ENCODE measurements at places on chromosomes 6 and 20.

DNA sequence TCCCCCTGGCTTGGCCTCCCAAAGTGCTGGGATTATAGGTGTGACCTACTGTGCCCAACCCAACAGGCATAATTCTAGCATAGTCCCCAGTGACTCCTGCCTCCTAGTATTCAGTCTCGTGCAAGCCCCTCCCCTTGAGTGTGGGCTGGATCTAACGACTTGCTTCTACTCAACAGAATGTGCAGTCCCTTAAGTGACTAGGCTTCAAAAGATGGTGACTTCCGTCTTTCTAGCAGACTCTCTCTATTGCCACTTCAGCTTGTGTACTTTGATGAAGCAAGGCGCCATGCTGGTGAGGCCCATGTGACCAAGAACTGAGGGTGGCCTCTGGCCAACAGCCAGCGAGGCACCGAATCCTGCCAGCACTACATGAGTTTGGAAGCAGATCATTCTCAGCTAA, 109.6 kb upstream of the TRAF3IP2 start:
- DNase-seq = no peak

DNA sequence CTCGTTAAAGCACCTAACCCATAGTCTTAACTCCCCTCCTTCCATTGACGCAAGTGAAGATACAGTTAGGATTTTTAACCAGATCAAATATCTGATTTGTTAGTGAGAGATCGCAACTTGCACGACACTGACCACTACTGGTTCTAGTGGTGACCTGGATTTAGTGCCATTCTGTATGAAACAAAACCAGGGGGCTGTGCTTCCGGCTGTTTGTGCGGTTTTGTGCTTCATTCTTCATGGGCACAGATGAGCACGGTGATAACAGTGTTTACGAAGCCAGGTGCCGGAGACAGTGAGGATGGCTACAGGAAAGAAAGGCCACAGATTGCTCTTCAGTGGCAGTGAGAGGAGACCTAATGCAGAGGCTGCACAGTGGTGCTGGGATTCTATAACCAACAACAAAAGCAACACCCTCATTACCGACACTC, 75.5 kb downstream of the NOL4L start:
- no peak for DNase-seq

DNA sequence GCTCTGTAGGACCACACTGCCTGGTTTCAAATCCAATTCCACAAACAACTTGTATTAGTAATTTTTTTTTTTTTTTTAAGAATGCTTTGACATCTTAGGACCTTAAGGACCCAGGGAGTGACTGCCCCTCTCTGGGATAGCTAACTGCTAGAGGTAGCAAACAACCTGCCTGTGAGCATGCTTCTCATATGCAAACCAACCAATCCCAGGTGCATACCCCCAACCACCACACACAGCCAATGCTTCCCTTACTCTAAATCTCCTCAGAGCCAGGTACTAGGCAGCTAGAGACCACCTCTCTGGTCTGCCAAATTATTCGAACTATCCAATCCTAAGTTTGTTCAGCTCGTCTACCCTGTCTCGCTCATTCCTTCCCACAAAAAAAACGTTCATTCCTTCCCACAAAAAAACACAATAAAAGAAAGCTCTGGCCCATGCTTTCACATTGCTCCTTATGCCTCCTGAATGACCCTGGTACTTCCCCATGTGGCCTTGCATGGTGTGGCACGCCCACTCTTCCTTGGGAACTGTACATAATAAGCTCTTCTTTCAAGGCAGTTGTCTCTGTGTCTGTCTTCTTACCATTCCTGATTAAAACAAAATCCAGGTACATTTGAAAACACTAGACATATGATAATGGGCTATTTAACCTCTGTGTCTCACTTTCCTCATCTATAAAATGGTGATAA, 6.4 kb downstream of the SERAC1 start:
- no peak for DNase-seq

DNA sequence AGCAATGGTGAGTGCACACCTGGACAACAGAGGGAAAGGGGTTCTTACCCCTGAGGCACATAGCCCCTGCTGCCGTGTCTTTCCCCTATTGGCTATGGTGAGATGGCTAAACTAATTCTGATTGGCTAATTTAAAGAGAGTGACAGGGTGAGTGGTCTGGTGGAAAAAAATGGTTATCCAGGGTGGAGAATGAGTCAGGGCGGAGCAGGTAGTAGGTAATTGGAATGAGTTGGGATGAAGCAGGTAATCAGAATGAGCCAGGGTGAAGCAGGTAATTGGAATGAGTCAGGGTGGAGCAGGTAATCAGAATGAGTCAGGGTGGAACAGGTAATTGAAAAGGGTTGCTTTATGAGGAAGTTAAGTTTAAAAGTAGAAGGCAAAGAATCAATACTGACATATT, 200.3 kb downstream of the EYA4 start:
- no peak for DNase-seq

- DNase-seq = no peak
Observed at GRCh38 chr6:84333842-84334241, 106.4 kb upstream of the CEP162 start.
